ENCODE measurements at places on chromosomes 16 and 17.

DNA sequence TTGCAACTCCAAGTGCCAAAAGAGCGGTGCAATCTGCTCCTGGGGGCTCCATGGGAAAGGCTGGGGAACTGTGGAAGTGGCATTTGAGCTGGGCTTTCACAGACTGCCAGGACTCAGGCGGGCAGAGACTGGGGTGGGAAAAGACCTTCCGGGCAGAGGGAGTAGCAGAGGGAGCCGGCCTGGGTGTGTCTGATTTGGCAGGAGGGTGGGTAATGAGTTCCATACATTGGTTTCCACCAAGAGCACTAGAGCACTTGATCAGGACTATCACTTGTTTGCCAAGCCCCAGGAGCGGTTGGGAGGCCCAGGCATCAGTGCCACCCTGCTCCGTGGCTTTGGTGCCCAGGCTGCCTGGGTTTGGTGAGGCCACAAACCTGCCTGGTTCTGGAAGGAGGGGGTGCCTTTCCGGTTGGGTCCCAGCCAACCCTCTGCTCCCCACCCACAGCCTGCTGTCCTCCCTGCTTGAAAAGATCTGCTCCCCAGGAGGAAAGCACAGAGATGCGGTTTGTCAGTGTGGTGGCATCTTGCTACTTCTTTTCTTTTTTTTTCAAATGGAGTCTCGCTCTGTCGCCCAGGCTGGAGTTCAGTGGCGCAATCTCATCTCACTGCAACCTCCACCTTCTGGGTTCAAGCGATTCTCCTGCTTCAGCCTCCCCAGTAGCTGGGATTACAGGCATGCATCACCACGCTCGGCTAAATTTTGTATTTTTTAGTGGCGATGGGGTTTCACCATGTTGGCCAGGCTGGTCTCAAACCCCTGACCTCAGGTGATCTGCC is 3.5 kb upstream of the TRIM47 start:
- no peak for DNase-seq

GRCh38 chr17:43085474-43085873 is 39.7 kb downstream of the BRCA1 start:
- DNase-seq: no peak

DNA sequence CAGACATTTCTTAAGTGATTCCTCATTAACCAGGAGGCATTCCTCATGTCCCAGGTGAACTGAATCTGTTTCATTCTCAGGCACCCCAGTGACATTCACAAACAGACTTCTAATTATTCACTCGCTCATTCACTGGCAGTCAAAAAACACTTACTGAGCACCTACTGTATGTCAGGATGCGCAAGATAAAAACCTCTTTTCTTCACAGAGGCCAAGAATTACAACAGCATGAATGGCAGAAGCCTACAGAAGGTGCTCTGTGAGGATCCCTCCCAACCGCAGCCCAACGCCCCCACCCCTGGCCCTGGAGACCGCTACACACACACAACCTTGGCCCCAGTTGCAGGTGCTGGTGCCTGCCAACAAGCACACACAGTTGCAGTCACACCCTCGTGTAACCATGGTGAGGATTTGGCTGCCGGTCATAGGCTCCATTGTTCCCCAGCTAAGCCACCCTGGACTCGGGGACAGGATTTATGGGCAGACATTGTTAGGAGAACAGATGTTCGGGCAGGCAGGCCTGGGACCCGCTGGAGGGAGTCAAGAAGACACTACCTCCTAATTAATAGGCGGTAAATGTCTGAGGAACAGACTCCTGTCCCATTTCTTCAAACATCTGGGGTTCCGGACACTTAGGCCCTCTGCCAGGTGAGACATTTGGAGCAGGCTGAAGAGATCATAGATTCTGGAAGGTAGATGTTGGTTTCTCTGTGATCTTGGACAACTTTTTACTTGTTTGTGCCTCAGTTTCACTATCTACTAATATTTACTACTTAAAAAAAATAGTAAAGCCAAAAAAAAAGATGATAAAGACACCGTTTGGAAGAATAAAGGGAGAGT is 43.2 kb downstream of the CUEDC1 start:
- DNase-seq: no peak

DNA sequence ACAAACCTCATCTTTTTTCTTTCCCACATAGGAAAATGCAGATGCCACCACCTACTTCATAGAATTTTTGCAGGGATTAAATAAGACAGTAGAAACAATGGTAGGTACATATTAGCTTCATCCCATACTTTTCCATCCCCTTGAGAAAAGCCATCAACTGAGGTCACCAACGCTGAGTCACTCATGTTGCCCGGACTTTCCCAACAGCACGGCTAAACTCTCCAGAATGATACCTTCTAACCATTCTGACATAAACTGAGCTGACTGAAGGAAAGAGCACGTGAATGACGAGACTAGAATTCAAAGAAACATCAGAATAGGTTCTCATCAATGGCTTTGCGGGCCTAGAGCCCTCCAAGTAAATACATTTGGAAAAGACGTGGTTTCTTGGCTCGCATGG is 146.0 kb upstream of the RCVRN start:
- peak; percentile 20 for DNase-seq

DNA sequence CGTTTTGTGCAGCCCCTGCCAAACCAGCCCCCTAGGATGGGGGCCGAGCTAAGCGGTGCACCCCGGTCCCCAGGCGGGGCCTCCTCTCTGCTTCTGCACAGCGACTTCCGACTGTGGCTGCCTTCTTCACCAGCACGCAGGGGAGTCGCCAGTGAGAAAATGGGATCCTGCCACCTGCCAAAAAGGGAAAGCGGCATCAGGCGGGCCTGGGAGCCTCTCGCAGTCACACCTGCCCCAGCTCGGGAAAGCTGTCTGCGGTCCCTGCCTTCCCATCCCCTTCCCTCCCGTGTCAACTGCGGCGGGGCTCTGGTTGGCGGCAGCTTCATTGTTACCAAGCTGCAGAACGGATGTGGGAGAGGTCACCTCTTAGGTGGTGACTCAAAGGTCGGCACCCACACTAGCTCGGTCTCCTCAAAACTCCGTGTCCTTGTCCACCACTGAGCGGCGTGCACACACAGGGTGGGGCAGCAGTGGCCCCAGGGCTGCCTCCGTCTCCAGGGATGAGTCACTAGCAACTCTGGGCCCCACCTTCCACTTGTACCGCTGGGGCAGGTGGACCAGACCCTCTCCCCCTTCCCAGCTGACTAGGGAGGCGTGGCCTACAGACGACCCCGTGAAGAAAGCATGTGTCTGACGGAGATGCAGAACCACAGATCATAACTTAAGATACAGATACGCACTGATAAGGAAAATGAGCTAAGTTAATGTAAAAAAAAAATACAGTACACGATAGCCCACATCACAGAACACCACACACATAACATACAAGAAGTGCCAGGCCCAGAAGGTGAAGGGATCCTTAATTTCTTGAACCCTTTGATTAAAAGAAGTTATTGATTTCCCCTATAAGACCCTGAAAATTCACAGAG is 1.5 kb upstream of the PCYT2 start:
- DNase-seq: no peak

GRCh38 chr17:51016099-51016498 is 104.6 kb downstream of the SPAG9 start:
- no peak for DNase-seq

GRCh38 chr17:81394921-81395599 is at the start of gene BAHCC1:
BAHCC1 (plus strand) TSS chr17:81395457; CDS start chr17:81399740, 4,283 bp downstream.
- peak; percentile 94 for DNase-seq

GRCh38 chr17:3298260-3298659 is at the start of gene OR3A1:
OR3A1 (minus strand) TSS chr17:3298360; CDS start chr17:3292582, 5,778 bp downstream.
- DNase-seq: no peak

GRCh38 chr17:72332367-72332766 is 211.5 kb downstream of the SOX9 start:
- DNase-seq: no peak

- DNase-seq: peak; percentile 31
Measured at GRCh38 chr16:74936902-74937560, 47.9 kb downstream of the WDR59 start.

GRCh38 chr17:40178660-40179059 is 1.4 kb downstream of the RAPGEFL1 start:
- DNase-seq: no peak

DNA sequence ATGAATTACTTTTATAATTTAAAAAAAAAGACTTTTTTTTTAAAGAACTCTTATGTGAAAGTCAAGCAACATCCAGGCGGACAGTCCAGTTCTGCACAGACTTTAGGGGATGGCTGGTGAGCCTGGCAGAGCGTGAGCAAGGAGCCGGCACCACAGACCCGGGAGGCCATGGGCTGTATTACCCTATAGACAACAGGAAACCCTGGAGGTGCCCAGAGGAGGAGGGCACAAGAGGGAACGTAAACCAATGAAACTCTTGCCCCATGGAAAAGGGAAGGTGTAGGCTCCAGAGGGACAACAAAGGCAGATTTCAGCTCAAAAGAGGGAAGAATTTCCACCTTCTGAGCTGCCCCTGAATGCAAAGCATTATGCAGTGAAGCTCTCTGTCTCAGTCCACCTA is 25.5 kb upstream of the RPH3AL start:
- no peak for DNase-seq

DNA sequence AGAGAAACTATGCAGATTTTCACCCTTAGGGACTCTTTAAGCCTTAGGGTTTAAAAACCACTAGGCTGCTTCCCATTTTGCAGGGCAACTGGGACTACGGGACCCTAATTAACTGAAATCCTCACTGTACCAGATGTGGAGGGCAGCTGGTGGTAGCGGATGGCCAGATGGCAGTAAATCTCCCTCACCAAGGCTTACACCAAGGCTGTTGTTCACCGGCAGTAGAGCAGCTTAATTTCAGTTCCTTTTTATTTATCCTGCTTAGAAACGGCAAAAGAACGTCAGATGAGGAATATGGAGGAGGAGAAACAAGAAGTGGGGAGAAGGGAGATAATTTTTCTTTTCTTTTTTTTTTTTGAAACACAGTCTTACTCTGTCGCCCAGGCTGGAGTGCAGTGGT is 6.5 kb downstream of the ABHD15 start:
- DNase-seq: no peak

- DNase-seq: no peak
Measured at GRCh38 chr17:79478841-79479240, 132.0 kb downstream of the RBFOX3 start.

DNA sequence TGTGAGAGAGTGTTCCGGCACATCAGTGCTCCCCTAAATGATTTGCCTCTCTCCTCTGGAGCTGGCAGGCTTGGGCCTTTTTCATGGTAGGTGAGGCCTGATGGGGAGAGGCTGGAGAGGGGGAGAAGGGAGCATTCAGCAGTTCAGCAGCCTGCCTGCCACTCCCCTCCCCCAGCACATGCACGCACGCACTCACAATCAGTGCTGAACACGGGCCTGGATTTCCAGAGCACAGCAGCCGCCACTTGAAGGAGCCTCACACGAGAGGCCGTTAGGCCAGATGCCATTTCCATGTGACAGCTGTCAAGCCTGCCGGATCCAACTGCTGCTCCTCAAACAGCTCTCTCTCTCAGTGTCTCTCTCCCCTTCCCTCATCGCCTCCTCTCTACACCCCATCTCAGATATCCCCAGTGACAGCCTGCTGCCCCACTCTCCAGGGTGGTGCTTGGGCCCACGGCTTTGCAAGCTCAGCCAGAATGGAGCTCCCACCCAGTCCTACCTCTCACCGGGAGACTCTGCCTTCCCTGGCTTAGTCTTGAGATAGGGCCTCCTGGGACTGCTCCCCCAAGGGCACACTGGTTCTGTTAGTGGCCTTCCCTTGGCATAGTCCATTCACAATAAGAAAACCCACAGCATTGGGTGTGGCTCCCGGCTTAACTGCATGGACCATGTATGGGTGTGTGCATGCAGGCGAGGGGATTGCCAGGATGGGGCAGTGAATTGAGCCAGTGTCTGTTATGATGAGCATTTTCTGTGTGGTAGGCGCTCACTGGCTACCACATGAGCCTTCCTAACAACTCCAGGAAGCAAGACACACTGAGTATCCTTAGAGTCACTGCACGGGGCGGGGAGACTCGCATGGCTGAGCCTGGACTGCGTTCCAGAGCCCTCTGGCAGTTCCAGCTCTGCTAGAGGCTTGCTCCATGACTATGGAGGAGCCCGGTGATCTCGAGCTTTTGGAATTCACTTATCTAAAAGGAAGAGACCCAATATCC is 226.2 kb downstream of the CCDC182 start:
- no peak for DNase-seq

- DNase-seq: peak; percentile 67
Measured at GRCh38 chr17:40075201-40075941, 12.6 kb downstream of the THRA start.

GRCh38 chr17:18859256-18859655 is 1.3 kb downstream of the PRPSAP2 start:
- no peak for DNase-seq

- DNase-seq: no peak
Measured at GRCh38 chr16:4498546-4499195, 22.5 kb downstream of the HMOX2 start.

DNA sequence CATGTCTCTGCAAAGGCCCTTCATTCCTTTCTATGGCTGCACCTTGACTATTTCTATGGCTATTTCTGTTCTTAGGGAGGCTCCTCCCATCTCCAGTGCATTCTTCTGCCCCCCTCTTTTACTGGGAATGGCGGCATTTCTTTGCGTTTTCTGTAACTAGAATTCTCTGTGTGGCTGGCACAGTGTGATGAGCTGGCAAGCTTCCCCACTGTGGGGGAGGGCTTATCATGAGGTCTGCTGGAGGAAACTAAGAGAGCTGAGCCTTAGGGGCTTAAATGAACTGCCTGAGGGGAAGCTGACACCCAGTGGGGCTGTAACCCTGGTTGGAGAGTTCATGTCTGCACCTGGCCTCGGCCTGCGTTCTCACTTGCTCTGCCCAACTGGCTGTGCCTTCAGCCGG is 1.5 kb upstream of the CARD14 start:
- no peak for DNase-seq

GRCh38 chr16:66167564-66168291 is 198.8 kb upstream of the CDH5 start:
- DNase-seq: no peak

DNA sequence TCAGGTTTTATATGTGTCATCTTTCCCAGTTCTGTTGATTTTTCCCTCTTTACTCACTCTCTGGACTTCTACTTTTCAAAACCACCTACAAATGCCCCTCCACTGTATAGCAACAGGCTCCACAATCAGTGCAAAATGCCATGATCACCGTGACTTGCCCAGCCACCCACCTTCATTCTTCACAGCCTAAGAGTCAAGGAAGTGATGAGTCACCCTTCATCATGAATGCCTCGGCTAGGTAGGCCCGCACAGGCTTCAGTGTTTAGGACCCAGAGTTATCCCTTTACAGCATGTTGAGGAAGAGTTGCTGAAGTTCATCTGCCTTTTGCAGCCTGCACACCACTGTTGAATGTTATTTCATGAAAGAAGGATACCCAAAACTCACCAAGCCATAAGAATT is 158.6 kb downstream of the PMP22 start:
- no peak for DNase-seq

DNA sequence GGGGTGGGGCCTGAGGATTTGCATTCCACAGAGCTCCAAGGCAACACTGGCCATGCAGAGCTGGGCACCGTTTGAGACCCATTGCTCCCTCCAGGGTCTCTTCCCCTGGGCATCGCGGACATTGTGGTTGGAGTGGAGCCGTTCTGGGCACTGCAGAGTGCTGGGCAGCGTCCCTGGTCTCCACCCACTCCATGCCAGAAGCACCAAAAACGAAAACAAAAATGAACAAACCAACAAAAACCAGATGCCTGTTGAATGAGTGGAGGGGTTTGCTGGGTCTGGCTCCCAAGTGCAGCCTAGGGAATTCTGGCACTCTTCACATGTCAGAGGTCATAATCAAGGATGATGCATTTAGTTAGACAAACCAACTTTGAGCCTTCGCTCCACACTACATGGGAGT is 17.9 kb downstream of the WNT9B start:
- no peak for DNase-seq

All from CD4-positive, alpha-beta T cell treated with Interleukin-4 for 1 hour (primary cell).